ENCODE measurements at places on chromosomes 2 and 18.
A peak's percentile ranks its signal among the peaks of the same experiment; 100 is the strongest.

GRCh38 chr18:26386002-26386401, 159.8 kb downstream of the TAF4B start:
- DNase-seq, result peak; percentile 84

GRCh38 chr18:74289137-74289536, 2.6 kb downstream of the CYB5A start:
- DNase-seq, result no peak

DNA sequence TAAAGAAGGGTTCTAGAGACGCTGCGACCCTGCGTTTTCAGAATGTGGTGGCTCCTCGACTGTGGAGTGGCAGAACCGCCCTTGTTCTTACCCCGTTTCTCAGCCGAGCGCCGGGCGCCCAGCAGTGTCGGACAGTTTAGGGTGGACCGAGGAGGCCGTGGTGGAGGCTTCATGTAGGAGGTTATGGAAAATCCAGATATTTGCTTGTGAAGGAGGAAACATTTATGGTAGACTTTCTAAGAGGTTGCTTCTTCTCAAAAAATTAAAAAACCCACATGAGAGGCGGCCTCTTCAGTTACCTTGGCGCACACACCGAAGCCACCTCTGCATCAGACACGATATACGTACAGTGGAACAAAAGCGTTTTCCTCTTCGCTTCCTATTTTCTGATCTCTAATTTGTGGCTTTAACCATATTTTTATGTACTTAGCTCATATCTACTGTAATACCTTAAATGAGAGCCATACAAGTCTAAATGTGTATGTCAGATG, 120.8 kb downstream of the NFATC1 start:
- no peak for DNase-seq

DNA sequence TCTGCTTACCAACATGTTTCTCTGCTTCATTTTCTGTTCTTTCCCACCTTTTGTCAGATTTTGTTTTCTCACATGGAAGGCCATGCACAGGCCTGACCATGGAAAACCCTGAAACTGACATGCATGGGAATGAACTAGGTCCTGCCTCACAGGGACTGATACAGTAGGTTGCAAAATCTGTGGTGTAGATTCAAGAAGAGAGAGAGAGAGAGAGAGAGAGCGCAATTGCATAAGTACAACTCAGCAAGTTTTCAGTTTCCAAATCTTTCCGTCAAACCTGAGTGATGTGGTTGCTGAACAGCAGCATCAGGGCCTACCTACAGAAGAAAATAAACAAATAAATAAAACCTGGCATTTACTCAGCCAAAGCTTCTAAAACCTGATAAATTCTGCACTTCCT, 87.5 kb upstream of the RNF152 start:
- no peak for DNase-seq

DNA sequence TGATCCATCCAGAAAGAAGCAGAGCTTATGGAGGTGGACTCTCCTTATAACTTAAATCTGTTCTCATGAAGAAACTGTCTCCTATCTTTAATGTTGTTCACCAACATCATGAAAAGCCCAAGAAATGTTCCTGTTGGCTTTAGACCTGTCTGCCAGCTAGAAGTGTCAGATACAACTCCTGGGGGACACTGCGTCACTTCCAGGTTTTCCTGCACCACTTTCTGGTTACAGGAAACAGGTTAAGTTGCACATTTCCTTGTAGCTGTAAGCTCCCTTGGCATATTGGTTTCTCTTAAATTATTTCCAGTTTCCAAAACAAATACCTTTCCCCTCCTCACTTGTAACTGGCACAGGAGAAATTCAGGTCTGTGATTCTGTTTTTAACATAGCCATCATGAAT, 2.9 kb downstream of the CEP68 start:
- peak; percentile 63 for DNase-seq

- peak; percentile 81 for DNase-seq
Observed at GRCh38 chr18:35386600-35387100, 9.5 kb upstream of the ZNF396 start.

- peak; percentile 42 for DNase-seq
Observed at GRCh38 chr2:27715318-27716210, 51.9 kb downstream of the SLC4A1AP start.

DNA sequence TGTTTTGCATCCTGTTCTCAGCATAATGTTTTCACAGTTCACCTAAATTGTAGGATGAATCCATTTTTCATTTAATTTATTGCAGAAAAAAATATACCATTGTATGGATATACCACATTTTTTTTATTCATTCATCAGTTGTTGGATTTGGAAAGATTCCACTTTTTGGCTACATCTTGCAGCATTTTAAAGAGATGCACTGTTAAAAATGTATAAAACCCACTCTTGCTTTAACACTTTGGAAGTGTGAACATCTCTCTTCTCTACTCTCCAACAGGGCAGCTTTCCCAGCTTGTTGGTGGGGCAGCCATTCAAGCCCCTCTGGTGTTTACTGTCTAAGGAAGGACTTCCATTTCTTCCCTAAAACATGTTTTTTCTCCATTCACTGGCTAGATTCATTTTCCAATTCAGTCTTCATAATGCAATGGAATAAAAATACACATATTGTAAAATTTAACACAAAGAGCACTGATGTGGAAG, 104.4 kb upstream of the CBLN2 start:
- no peak for DNase-seq

GRCh38 chr2:128554151-128554769, 235.6 kb upstream of the HS6ST1 start:
- DNase-seq, result no peak
